Renal pelvis (tissue), 12 donors: ENCODE measurements at places on chromosomes 6 and 20. TPM values are rescaled to one million over a fixed set of nuclear protein-coding genes. Genes with fewer than 3 reads are reported as not detected.

HMGCLL1 gene
- polyA plus RNA-seq = 2.1 TPM

- no peak for DNase-seq
Measured at GRCh38 chr6:227074-227782, 65.1 kb upstream of the DUSP22 start.

DNA sequence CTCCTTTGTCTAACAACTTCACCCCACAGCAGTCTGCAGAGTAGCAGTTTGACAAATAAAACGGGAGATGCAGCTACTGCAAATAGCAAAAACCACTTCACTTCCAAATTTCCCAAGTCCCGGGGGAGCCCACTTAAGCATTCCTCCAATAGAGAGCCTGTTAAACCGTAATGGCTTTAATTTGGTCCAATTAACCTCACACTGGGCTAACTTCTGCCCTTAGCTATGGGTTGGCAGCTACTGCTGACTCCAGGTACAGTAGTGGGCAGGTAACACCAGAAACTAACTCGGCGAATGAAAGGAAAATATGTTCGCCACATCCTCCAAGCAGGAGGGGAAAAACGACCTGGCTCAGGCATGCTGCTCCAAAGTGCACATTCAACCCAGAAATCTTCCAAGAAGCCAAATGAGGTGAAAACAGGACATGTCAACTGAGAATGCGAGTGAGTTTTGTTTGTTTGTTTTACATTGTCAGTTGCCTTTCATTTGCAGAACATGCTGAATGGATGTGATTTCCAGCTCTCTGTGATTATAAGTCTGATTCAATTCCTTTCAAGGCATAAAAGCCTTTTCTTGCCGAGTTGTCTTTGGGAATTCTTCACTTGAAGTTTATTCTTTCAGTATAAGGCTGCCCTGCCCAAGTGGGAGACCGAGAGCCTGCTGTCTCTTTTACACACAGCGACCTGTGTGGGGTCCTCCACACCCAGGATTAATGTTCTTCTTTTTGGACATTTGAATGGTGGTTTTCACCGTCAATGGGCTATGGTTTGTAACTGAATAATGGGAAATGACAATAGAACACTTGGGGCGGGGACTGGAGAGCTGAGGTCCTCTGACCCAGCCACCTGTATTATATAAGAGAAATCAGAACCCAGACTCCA lies 117.3 kb upstream of the ARMC2 start:
- no peak for DNase-seq

- no peak for DNase-seq
Measured at GRCh38 chr20:54601831-54602515, 126.6 kb downstream of the DOK5 start.

- no peak for DNase-seq
Measured at GRCh38 chr6:168372889-168373288, 53.3 kb upstream of the DACT2 start.

PHACTR1 gene
- 17.9 TPM for polyA plus RNA-seq

DNA sequence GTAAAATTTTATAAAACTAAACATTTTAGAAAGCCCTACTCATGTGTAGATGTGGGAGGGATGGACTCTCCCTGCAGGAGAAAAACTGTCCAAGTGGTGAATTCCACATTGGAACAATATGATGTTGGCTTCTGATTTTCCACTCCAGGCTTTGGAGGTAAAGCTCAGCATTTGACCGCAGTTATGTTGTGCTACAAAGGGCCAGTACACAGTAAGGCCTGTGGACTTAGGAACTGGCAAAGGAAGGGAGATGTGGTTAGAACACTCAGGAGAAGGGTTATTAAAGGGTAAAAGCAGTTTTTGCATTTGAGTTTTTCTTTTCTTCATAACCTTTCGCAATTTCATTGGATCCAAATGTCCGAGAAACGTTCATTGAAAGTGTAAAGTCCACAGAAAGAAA lies 150.3 kb upstream of the SASH1 start:
- no peak for DNase-seq

HLA-DQA1 gene
- 1.7 TPM for polyA plus RNA-seq

DYNLT2 gene
- 6.7 TPM for polyA plus RNA-seq

GRCh38 chr6:47532981-47533585 lies 55.5 kb downstream of the CD2AP start:
- DNase-seq = no peak

DNA sequence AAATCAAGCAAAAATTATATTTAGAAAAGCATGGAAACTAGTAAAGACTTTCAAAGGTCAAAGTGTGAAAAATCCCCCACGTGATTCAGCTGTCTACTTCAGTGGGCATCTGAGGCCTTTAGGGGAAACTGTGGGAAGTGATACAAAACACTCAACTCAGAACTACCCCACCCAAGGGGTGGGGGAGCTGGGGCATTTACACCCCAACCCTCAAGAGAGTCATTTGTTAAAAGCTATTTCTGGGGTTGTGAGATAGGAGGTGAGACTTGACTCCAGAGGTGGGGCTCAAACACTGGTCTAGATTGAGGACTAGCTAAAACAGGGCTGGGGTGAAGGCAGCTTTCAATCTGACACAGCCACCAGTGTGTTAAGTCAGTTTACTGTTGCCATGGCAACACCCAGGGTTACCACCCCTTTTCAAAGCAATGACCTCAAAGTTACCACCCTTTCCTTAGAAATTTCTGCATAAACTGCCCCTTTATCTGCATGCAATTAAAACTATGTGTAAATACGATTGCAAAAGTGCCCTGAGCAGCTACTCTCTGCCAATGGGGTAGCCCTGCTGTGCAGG lies 9.9 kb upstream of the GTSF1L start:
- no peak for DNase-seq

MUC21 gene
- polyA plus RNA-seq = not detected

GRCh38 chr6:161374971-161375873 lies 101.4 kb upstream of the AGPAT4 start:
- DNase-seq = no peak

CBLN4 gene
- polyA plus RNA-seq = 2.6 TPM

GRCh38 chr6:2970034-2970685 lies 1.2 kb downstream of the SERPINB6 start:
- no peak for DNase-seq

DNA sequence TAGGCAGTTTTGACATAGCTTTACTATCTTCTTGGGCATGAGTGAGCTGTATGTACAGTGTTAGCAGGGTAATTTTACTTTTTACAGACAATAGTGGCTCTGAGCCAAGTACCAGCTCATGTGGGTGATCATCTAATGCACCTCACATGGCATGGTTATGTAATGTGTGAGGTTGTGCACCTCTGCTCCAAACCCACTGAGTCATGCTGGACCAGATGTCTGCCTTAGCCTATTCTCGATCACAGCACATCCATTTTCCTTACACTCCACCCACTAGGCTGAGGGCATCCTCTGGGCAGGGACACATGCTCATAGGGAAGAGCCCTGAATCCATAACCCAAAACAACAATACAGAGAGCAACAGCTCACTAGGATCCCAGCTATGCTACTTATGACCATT lies 71.6 kb upstream of the FBXL4 start:
- no peak for DNase-seq

DOK5 gene
- polyA plus RNA-seq = 9.4 TPM

KIAA1755 gene
- 3.1 TPM for polyA plus RNA-seq

DNA sequence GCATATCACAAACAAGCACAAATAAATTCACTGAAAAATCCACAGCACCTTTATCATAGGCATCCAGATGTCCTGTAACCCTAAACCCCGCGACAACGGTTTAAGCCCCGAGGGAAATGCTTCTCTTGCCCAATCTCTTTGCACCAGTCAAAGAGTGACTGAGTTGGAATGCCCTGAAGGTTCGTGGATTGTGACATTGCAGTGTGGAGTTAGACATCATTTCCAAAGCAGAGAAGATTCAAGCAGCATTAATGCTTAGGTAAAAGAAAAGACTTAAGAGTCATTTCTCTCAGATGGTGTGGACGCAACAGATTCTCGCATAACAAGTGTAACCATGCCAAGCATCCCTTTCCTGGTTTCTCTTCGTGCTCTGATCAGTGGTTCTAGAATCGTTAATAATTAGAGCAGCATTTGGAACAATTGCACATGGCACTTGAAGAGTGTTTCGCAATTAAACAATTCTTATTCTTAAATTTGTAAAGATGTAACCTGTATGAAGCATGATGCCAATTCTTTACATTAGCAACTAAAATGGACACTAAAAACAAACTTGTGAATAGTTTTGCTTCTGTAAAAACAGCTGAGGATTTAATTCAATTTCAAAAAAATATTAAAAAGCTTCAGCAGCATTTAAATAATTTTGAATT lies 121.6 kb downstream of the HIVEP2 start:
- no peak for DNase-seq

DNA sequence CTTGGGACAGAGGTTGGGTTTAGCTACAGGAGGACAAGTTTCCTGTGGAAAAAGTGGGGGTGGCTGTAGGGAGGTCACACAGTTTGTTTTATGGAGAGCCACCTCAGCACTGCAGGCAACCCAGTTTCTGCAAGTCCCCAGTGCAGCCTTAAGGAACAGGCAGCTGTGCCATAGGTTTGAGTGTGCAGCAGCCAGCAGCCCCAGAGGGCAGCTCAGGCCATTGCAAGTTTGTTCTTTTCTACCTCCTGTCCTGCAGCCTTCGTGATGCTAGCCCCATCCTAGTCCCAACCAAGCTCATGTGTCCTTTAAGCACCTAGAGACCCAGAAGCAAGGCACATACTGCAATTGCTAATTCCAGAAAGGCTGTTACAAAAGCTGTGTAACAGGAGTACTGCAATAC lies 58.8 kb downstream of the ZBTB9 start:
- DNase-seq = no peak

ADGB gene
- 0.52 TPM for polyA plus RNA-seq
